SJCRH30 (cell line): ENCODE measurements at places on chromosomes 5 and 9. TPM values are rescaled to one million over a fixed set of nuclear protein-coding genes. Genes with fewer than 3 reads are reported as not detected.

OR1J2 gene
- total RNA-seq, result not detected in 2 replicates

TNC gene
- total RNA-seq, result 181 and 189 TPM in 2 replicates

LCN2 gene
- not detected in 2 replicates for total RNA-seq

KCNT1 gene
- total RNA-seq, result 0.33 and 0.51 TPM in 2 replicates

IL13 gene
- not detected in 2 replicates for total RNA-seq

MARCOL gene
- not detected in 2 replicates for total RNA-seq

DOCK8 gene
- 1.9 and 2.2 TPM in 2 replicates for total RNA-seq

PHF24 gene
- not detected in 2 replicates for total RNA-seq

SLC36A2 gene
- total RNA-seq, result not detected in 2 replicates
